HS-27A (cell line): ENCODE measurements at places on chromosomes 16 and 17.

DNA sequence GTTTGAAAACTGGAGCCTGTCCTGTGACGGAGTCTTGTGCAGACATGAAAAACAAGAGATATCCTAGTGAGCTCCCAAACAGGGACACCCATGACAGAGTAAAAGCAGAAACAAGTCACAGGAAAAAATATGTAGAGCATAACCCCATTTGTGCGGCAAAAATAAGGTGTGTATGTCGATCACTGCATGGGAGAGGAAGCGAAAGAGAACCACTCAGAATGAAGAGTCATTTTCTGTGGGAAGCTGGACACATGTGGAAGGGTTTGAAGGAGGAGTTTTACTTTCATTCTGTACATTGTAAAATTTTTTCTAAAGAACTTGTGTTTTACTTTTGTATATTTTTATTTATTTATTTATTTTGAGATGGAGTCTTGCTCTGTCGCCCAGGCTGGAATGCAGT, 72.1 kb downstream of the JPH3 start:
- DNase-seq, result no peak

GRCh38 chr17:46986366-46986765, 7.3 kb upstream of the RPRML start:
- DNase-seq, result no peak

DNA sequence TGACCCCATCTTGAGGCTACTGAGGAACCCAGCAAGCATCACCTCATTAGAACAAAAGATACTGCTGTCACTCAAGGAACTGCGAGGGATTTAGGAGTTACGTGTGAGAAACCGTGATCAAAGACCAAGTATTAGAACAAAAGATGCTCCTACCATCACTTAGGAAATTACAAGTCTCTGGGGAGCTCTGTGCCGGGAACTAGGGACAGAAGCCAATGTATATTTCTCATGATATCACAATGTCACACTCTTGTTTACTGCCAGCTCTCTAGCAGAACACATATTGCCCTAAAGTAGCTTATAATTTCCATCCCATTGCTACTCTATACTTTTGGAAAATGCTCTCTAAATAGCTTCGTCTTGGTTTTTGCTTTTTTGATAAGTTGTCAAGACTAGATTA, 214.5 kb downstream of the HS3ST3A1 start:
- no peak for DNase-seq

- DNase-seq, result no peak
These were observed 24.3 kb upstream of the ZFPM1 start for GRCh38 chr16:88428616-88429386.

DNA sequence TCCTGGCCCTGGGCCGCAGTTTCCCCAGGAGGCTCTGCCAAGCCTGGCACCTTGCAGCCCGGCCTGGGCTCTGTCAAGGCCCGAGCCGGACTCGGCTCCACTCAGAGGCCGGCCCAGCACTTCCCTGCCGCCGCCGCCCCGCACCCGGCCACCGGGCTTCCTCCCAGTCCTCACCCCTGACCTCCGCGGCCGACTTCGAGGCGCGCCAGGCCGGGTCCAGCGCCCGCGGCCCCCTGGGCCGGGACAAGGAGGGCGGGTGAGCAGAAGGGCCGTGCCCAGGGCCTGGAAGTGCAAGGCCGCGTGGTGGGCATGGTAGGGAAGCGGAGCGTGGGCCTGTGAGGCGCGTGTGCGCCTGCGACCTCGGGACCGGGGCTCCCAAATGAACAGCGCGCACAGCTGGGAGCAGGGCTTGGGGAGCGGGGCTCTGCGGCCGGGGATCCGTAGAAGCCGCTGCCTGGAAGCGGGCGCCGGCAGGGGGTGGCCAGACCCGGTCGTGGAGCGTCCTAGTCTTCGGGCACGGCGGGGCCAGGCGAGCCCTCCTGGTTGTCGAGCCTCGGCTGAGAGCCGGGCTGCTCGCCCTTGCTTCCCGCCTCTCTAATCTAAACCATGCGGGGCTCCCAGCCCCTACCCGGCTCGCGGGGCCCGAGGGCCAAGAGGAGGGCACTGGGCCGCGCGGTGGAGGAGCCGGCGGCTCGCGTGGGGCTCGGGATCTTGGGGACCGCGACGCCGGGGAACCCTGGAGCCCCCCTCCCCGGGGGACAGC, 503 bp upstream of the TBX4 start:
- no peak for DNase-seq

DNA sequence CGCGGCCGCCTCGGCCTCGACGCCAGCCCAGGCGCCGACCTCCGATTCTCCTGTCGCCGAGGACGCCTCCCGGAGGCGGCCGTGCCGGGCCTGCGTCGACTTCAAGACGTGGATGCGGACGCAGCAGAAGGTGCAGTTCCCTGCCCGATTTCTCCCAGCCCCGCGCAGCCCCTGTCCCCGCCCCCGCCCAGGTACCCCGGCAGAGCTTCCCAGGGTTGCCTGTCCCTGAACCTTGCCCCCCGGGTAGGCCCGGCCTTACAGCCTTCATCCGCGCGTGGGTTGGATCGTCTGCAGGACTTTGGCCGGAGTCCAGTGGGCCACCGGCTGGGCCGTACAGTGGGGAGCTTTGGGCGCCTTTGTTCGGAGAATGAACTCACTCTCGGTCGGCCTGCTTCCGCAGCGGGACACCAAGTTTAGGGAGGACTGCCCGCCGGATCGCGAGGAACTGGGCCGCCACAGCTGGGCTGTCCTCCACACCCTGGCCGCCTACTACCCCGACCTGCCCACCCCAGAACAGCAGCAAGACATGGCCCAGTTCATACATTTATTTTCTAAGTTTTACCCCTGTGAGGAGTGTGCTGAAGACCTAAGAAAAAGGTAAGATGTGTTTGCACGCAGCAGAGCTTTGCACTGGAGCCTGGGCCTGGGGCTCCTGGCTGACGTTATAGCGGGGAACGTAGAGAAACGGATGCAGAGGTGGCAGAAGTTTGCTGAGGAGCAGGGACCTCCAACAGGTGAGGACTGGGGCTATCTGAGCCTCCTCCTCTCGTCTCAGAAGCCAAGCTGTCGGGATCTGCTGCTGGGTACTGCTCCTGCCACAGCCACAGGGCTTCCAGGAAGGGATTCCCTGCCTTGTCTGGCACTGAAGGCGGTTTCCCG, 593 bp downstream of the GFER start:
- no peak for DNase-seq

DNA sequence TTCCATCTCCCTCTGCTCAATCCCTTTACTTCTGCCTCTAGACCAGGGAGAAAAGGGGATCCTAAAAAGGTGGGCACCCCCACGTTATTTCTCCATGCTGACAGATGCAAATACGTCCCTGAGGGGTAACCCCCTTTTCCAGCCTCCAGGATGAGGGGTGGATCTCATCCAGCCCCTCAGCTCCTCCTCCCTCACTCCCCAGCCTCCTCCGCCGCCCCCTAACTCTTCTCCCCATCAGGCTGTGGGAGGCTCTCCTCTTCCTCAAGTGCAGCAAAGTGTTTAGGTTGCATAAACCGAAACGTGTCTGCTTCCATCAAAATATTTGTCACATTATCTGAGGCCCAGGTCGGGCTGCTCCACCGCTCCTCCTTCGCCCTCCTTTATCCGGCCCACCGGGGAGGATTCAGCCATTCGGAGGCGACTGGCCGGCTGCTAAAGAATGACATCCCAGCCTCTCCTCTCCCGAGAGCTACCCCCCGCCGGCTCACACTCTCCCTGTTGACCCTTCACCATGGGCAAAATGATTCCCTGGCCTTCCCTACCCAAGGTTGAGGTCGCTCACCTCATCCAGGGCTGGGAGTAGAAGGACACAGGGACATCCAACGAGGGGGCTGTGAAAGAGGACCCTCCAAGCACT, 1.2 kb upstream of the C1QL1 start:
- no peak for DNase-seq
